ENCODE measurements at places on chromosomes 16 and 17. TPM values are rescaled to one million over a fixed set of nuclear protein-coding genes. Genes with fewer than 3 reads are reported as not detected.

Gene EME1
- 48.6 TPM for total RNA-seq

Gene SLC16A13
- total RNA-seq, result 4.8 TPM

DNA sequence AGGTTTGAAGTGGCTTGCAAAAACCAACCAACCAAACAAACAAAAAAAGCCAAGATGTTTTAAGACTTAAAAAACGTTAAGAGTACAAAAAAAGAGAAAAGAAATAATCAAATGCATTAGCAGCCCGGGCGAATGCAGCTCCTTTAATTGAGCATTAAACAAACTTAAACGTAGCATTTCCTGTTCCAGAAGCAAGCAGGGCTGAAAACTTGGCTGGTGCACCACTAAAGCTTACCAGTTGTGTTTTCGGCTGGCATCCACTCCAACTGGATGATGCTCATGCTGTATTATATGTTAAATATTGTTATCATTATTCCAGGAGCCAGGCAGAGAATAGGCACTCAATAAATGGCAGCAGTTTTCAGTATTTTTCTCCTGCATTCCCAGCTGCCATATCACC, 45.1 kb downstream of the IRX6 start:
- DNase-seq, result no peak
- H3K36me3 ChIP-seq, result no peaks in the 10 kb centered on the region
- no peak overlapping the region for H3K4me3 ChIP-seq

GRCh38 chr16:3027983-3028715, 4.3 kb downstream of the THOC6 start:
- H3K4me3 ChIP-seq, result peak overlapping the region; percentile 32
- DNase-seq, result peak; percentile 91
- no peak overlapping the region for H3K27ac ChIP-seq
- peaks cover 33% of the 10 kb centered on the region for H3K27me3 ChIP-seq

DNA sequence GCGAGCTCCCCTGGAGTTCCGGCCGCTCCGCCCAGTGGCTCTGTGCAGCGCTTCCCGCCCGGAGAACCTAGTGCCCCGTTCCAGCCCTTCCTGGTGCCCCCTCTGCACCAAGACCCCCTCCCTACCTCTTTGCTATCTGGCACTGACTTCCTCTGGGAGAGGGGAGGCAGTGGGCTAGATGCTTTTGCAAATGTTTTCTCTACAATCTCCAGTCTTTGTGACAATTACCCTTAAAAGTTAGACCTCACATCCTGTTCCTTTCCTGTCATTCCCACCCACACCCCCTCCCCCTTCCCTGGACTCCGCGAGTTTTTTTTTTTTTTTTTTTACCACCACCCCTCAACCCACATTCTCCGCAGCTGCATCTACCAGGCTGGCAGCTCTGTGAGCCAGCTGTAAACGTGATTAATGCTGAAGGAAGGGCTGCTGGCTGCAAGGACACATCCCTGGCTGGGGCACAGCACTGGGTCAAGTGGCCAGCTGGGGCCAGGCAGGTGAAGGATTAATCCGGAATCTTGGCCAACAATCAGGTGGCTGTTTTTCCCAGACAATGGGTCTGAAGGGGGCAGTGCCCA, 101.5 kb downstream of the MGAT5B start:
- peak overlapping the region; percentile 34 for H3K27ac ChIP-seq
- H3K4me1 ChIP-seq, result peaks cover 7% of the 10 kb centered on the region
- peaks cover 3% of the 10 kb centered on the region for H3K27me3 ChIP-seq
- H3K36me3 ChIP-seq, result no peaks in the 10 kb centered on the region
- no peak for DNase-seq

Data from activated CD8-positive, alpha-beta T cell treated with anti-CD3 and anti-CD28 coated beads for 36 hours (primary cell).